Lung (tissue), 17 donors: ENCODE measurements at places on chromosomes 4 and X. TPM values are rescaled to one million over a fixed set of nuclear protein-coding genes. Genes with fewer than 3 reads are reported as not detected.

DNA sequence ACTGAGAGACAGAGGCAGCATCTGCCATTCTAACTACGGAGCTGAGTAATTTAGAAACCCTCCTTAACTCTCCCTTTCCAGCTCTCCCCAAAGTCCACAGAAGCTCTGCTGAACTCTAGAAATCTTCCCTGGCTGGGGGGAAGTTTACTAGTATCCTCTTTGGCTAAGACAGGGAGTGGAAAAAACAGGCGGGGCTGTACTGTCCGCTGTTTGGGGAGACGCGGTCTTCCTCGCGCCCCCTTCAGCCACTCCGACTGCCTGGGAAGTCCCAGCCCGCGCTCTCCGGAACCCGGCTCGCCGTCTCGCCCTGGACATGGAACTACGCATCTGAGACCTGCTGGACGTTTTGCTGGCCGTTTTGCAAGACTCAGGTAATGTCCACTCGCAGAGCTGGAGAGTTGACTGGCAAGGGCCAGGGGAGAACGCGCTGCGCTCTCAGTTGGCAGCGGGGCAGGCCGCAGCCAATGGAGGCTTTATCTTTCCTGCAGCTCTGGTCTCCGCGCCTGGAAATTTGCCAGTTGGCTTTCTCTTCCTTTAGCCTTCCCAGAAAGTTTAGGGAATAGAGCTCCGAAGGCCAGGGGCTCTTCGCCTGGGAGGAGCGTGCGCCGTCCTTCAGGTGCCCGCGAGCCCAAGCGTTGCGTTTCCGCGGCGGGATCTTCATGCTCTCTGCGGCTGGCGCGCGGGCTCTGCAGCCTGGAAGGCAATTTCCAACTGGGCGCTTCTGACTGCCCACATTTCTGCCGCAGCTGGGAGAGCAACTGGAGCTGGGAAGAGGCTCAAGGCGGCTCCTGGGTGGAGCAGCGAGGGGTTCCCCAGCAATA, 892 bp downstream of the IL1RAPL2 start:
- H3K27ac ChIP-seq: no peak overlapping the region
- DNase-seq: peak; percentile 63

DNA sequence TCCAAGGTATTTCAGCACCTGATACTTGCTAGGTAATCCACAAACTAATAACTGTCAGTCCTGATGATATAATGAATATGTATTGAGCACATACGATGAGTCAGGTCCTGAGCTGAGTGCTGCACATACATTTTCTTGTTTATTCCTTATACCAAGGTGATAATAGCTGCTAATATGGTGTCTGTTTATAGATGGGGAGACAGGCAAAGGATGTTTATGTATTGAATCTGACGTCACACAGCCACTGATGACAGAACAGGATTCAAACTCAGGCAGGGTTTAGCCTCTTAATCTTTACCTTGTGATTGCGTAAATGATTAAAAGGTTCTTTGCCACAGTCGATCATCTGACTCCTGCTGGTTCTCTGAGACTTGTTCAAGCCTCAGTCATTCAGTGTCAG, 609.9 kb upstream of the CPEB2 start:
- no peaks in the 10 kb centered on the region for H3K27me3 ChIP-seq
- H3K27ac ChIP-seq: no peak overlapping the region
- no peak overlapping the region for H3K4me3 ChIP-seq
- no peaks in the 10 kb centered on the region for H3K4me1 ChIP-seq
- no peaks in the 10 kb centered on the region for H3K36me3 ChIP-seq

- H3K27ac ChIP-seq: no peak overlapping the region
- no peaks in the 10 kb centered on the region for H3K36me3 ChIP-seq
- H3K27me3 ChIP-seq: no peaks in the 10 kb centered on the region
- no peaks in the 10 kb centered on the region for H3K4me1 ChIP-seq
- no peak overlapping the region for H3K4me3 ChIP-seq
Measured at GRCh38 chrX:101482296-101482695, 3.0 kb upstream of the ARMCX4 start.

- peaks cover 50% of the 10 kb centered on the region for H3K4me1 ChIP-seq
- H3K27me3 ChIP-seq: no peaks in the 10 kb centered on the region
- H3K27ac ChIP-seq: no peak overlapping the region
- DNase-seq: no peak
- no peak overlapping the region for H3K4me3 ChIP-seq
Measured at GRCh38 chr4:168696826-168697225, 200.0 kb downstream of the PALLD start.

DNA sequence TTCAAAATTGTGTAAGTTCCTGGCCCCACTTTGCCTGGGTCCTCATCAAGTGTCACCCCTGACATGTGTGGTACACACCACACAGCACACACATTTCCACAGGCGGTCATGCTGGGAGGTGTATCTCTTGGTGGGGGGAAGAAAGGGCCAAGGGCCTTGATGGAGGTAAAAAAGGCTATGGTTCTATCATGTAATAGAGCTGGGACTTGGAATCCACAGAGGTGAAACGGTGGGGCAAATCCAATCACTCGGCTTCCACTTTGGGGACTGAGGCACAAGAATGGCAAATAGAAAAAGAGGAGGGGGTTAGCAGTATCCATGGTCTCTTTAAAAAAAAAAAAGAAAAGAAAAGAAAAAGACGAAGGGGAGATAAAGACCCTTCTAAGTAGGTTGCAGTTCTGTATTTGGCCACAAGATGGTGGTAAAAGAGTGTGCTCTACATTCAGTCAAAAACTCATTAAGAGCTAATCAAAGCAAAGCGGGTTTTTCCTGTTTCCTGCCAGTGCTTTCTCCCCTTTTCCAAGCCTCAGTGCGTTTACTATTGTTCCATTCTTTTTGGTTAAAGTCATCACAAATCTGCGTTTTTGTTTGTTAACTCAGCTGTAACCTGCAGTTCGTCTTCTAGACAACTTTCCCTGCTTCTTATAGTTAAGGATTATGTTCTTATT, 37.0 kb upstream of the ATP6AP2 start:
- peaks cover 2% of the 10 kb centered on the region for H3K4me1 ChIP-seq
- H3K27me3 ChIP-seq: peaks cover 10% of the 10 kb centered on the region
- H3K4me3 ChIP-seq: no peak overlapping the region
- H3K27ac ChIP-seq: no peak overlapping the region

- peak overlapping the region; percentile 29 for H3K27ac ChIP-seq
- peaks cover 8% of the 10 kb centered on the region for H3K4me1 ChIP-seq
- H3K36me3 ChIP-seq: no peaks in the 10 kb centered on the region
- H3K4me3 ChIP-seq: no peak overlapping the region
Measured at GRCh38 chr4:123787512-123788080, 391.0 kb downstream of the SPRY1 start.

GRCh38 chrX:129785160-129785947, 5.6 kb downstream of the SASH3 start:
- H3K27ac ChIP-seq: no peak overlapping the region
- no peaks in the 10 kb centered on the region for H3K4me1 ChIP-seq
- no peak for DNase-seq

DNA sequence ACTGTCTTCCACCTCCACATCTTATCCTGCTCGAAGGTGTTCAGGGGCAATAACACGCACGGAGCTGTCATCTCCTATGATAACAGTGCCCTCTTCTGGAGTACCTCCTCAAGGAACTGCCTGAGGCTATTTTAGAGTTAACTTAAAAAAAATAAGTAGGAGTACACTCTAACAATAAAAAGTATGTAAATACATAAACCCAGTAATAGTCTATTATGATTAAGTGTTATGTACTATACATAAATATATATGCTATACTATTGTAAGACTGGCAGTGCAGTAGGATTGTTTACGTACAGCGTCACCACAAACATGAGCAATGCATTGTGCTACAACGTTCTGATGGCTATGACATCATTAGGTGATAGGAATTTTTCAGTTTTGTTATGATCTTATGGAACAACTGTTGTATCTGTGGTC, 34.5 kb upstream of the TLR2 start:
- H3K27ac ChIP-seq: no peak overlapping the region
- H3K4me1 ChIP-seq: no peaks in the 10 kb centered on the region
- H3K27me3 ChIP-seq: no peaks in the 10 kb centered on the region

DNA sequence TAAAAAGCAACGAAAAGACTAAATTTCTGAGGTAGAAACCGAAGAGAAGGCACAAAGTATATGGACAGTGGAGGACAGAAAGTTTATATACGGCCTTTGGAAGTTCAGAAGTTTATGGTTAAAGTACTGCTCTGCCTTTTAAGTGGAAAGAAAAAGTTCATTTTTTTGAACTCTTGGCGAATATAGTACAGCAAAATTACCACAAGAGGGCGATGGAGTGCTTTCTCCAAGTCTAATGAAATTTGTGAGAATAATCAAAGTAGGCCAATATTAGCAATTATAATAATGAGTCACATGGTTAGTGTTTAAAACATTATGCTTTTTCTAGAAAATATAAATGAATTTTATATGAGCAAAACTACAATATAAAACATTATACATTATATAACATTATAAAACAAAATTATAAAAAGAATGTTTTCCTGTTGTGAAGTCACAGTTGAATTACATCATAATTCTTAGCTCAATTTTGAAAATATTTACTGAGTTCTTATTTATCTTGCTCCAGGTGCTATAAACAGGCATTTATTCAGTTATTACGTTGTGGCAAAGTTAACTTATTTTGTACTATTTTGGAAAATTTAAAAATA, 136.2 kb upstream of the BMPR1B start:
- DNase-seq: peak; percentile 71
- no peaks in the 10 kb centered on the region for H3K27me3 ChIP-seq
- no peak overlapping the region for H3K4me3 ChIP-seq
- no peaks in the 10 kb centered on the region for H3K36me3 ChIP-seq
- H3K27ac ChIP-seq: no peak overlapping the region

- H3K36me3 ChIP-seq: no peaks in the 10 kb centered on the region
- H3K4me1 ChIP-seq: no peaks in the 10 kb centered on the region
- H3K27me3 ChIP-seq: no peaks in the 10 kb centered on the region
- no peak for DNase-seq
- no peak overlapping the region for H3K27ac ChIP-seq
Measured at GRCh38 chr4:32135642-32136041, 1415.5 kb downstream of the PCDH7 start.

AFF2 gene
- polyA plus RNA-seq: 1.2 TPM

PDE6B gene
- 2.7 TPM for polyA plus RNA-seq

DNA sequence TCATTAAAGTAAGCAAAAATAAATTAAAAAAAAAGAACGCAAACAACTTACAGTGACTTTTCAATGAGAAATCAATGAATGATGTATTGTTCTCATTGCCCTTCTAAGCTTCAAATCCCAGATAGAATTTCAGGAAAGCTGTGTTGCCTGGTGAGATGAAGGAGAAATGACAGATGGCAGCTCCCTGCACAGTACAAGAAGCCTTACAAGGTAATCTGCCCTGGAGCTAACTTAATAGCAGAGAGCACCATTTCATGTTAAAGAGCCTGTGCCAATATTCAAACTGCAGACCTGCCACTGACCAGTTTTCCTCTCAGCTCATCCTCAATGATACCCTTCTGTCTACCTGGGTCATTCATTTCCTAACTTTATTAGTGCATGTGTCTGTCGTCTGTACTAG, 54.0 kb downstream of the GC start:
- no peaks in the 10 kb centered on the region for H3K36me3 ChIP-seq
- no peak overlapping the region for H3K4me3 ChIP-seq
- DNase-seq: no peak
- no peaks in the 10 kb centered on the region for H3K4me1 ChIP-seq
- H3K27ac ChIP-seq: no peak overlapping the region
- no peaks in the 10 kb centered on the region for H3K27me3 ChIP-seq

DNA sequence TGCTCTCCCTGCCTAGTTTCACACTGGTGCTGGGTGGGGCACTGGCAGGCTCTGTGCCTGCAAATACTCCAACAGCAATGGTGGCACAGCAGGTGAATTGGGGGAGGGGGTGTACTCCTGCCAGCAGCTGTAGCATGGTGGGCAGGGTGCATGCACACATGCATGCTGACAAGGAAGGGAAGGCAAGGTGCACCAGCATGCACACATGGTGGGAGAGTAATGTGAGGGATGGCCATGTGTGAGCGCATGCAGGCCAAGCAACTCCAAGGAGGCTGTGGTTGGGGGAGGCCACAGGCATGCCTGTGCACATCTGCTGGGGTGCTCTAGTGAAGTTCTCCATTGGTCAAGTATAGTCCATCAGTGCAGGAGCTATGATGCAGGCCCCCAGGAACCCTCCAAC, 54.5 kb upstream of the INPP4B start:
- H3K27ac ChIP-seq: no peak overlapping the region
- H3K4me3 ChIP-seq: no peak overlapping the region
- no peaks in the 10 kb centered on the region for H3K36me3 ChIP-seq
- no peak for DNase-seq
- H3K4me1 ChIP-seq: no peaks in the 10 kb centered on the region

DNA sequence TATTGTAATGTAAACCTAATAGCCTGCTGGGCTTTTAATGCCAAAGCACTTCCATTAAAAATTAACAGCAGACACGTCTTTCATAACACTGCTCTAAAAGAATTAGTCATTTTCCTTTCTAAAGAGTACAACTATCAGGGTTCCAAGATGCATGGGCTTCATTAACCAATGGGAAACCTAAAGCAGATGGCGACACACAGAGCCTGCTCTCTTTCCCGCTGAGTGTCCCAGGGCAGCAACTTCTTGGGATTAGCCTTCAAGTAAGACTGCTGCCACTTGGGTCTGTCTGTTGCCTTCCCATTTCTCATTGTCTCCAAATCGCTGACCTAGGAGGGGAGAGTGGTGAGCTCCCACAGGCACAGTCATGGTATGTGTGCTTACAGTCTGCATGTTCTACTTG, 14.0 kb upstream of the PHKA2 start:
- DNase-seq: no peak
- peaks cover 17% of the 10 kb centered on the region for H3K27me3 ChIP-seq
- H3K36me3 ChIP-seq: no peaks in the 10 kb centered on the region
- no peaks in the 10 kb centered on the region for H3K4me1 ChIP-seq

GRCh38 chrX:18871161-18871890, 112.6 kb downstream of the PHKA2 start:
- H3K4me1 ChIP-seq: peaks cover 12% of the 10 kb centered on the region
- no peak overlapping the region for H3K4me3 ChIP-seq
- peak; percentile 71 for DNase-seq

SPANXA2 gene
- polyA plus RNA-seq: not detected

ERCC6L gene
- polyA plus RNA-seq: 0.16 TPM

DNA sequence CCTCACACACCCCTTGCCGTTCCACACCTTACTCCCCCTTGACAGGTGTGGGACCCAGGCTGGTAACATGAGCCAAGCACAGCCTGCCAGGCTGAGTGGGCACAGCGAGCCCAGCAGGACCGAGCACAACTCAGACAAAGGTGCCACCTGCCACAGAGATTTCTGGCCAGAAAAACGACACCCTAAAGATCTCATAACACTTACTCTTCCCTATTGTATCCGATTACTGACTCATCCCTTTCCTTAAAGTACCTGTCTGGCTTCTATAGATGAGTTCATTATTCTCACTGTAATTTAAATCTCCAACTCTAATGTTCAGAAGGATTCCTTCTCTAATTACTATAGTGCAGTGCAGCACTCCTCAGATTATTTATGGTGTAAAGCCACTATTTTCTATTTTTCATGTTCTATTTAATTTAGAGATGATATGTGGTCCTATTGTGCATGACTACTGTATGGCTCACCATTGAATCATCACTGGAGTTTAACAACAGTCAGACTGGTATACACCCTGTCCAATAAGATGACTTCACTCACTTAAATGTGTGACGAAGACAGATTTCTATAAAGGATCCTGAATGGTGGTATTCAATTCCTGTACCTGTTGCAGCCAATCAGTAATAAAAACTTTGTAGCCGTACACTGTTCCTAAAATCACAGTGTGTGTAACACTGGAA, 7.6 kb upstream of the SYTL5 start:
- H3K27ac ChIP-seq: no peak overlapping the region
- peaks cover 3% of the 10 kb centered on the region for H3K27me3 ChIP-seq
- H3K4me1 ChIP-seq: no peaks in the 10 kb centered on the region
- DNase-seq: no peak
- no peaks in the 10 kb centered on the region for H3K36me3 ChIP-seq

IL1RAPL1 gene
- polyA plus RNA-seq: not detected
